ENCODE measurements at places on chromosomes 2 and 18. TPM values are rescaled to one million over a fixed set of nuclear protein-coding genes. Genes with fewer than 3 reads are reported as not detected.

DNA sequence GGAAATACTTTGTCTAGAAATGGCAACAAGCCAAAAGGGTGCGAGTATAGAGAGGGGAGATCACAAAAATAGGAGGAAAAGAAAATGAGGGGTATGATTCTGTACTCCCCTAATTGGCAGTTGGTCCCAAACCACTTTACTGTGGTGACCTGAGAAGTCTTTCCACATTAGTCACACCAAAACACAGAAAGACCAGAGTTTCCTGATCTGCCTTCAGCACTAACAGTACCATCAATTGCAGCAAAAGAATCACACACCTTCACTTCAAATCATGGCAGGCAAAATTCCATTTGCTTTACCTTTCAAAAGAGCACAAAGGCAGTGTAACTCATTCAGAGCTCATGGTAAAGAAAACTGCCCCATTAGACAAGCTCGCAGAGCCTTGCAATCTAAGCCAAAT is 86.8 kb downstream of the ALK start:
- DNase-seq = peak; percentile 61

GRCh38 chr18:1796636-1797035 is 774.7 kb downstream of the METTL4 start:
- DNase-seq = no peak

DNA sequence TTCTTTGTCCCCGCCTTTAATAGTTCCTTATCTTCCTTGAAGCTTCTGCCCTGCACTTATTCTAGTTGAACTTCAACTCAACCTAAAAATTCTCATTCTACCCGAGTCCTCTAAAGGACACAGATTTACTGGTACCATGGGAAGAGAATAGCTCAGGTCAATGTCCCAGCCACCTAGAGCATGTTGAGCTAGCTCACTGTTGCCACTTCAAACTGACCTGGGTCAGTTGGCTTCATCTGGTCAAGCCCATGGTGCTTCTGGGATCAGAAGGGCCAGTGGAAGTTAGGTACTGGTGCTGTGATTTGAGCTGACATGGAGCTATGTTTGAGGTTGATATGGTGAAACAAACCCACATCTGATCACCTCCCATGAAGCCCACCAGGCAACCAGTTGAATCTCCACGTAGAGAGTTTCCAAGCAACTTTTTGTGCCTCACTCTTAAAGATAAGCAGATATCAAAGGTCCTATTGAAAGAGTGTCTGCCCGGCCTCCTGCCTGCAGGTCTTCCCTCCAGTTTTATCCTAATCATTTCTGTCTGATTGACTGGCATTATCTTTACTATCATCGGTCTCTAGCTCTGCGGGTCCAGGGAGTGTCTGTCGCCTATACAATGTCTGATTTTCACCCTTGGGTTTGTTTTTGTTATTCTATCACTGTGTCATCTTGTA is 17.2 kb downstream of the GREB1 start:
- DNase-seq = no peak

DNA sequence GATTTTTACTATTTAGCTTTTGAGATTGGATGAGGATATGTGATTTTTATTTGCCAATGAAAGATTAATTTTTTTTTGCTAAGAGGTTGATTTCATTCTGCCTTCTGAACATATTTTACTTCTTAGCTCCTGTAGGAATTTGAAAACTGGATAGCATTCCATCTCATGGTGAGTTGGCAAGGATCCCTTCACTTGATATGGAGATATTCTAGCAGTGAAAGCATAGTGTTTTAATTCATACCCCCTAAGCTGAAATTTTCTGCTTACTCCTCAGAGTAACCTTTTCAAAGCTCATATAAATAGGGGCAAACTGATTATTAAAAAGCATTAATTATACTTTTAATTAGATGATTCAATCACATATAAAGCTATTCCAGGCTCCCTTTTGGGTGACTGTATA is 61.0 kb upstream of the KCNJ3 start:
- no peak for DNase-seq

DNA sequence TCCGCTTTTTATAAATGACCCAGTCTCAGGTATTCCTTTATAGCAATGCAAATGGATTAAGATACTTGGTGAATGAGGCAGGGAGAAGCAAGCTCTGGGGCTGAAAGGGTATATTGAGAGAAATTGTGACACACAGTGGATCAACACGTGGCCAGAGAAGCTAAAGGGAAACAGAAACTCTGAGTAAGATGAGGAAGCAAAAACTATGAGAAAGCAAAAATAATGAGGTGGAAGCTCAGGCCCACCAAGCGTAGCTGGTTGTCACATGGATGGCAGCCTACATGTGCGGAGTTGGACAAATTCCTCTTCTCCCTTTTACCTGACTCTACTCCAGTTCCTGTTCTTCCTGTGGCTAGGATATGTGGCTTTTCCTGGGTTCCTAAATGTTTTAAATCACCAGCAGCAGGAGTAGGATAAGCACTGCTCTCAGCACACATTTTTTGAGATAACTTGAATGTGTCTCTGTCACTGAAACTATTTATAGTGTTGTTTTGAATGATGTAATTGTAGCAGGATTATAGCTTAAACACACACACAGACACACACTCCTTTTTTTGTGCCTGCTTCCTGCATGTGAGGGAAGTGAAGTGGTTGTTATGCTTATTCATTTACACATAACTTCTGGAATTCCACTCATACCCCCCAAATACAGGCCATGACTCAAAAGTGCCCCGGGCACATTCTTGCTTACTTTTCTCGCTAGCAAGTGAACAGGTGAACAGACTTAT is 30.1 kb upstream of the EPC2 start:
- peak; percentile 97 for DNase-seq

GRCh38 chr2:118837067-118837466 is 10.4 kb downstream of the EN1 start:
- no peak for DNase-seq

DNA sequence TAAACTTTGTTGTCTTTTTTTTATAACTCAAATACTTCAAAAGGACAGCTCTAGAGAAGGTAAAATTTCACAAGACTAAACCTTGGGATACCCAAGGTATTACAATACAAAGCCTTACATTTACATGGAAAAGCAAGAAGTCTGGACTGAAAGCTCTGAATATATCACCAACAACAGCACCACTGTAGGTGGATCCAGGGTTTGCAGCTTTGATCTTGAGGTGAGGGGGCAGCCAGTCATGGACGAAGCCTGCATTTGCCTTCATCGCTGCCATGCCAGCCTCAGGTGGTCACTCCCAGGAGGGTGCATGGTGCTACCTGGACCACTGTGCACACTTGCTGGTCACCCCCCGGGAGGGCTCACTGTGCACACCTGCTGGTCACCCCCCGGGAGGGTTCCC is 36.6 kb downstream of the RBFA start:
- no peak for DNase-seq

DNA sequence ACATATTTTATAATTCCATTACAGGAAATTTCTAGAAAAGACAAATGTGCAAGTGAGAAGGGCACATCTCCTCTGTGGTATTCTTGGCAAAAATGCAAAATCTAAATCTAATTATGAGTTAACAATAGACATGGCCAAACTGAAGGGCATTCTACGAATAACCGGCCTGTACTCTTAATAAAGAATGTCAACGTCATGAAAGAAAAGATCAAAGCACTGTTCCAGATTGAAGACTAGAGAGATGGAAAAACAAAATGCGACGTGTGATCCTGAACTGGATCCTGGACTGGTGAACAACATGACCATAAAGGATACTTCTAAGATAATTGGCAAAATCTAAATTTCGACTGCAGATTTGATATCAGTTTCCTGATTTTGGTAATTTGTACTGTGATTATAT is 3.0 kb downstream of the CDKL4 start:
- DNase-seq = no peak

The TOGARAM2 gene
- not detected for total RNA-seq

The SCYGR4 gene
- not detected for total RNA-seq

GRCh38 chr18:21483051-21483450 is 117.5 kb downstream of the ESCO1 start:
- no peak for DNase-seq
